Common myeloid progenitor, CD34-positive (primary cell): ENCODE measurements at places on chromosomes 1 and 21.

- no peak for DNase-seq
Measured at GRCh38 chr21:21156957-21157356, 158.7 kb downstream of the NCAM2 start.

- DNase-seq, result no peak
Measured at GRCh38 chr1:246181241-246181640, 325.8 kb downstream of the SMYD3 start.

- peak; percentile 33 for DNase-seq
Measured at GRCh38 chr1:167621780-167622313, 8.2 kb upstream of the RCSD1 start.

DNA sequence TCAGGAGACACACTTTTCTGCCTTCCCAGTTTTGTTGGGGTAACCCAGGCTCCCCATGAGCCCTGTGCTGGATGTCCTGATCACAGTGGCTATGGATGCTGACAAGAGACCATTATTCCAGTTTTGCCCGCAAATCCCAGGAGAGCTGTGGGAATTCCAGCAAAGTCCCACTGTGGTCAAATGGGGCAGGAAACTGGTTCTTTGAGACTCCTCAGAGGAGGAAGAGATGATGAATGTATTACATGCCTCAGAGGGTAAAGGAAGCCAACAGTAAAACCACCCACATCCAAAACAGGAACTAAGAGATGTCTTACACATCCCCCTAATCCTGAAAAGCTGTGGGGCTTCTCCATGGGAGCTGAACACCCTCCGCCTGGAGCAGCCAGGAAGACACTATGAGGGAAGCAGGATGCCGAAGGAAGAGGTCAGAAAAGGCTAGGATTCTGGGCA, 12.8 kb upstream of the MPZL1 start:
- peak; percentile 66 for DNase-seq

- DNase-seq, result no peak
Measured at GRCh38 chr21:43191521-43191920, 22.7 kb downstream of the CRYAA start.

- no peak for DNase-seq
Measured at GRCh38 chr1:97758541-97759057, 162.2 kb downstream of the DPYD start.

DNA sequence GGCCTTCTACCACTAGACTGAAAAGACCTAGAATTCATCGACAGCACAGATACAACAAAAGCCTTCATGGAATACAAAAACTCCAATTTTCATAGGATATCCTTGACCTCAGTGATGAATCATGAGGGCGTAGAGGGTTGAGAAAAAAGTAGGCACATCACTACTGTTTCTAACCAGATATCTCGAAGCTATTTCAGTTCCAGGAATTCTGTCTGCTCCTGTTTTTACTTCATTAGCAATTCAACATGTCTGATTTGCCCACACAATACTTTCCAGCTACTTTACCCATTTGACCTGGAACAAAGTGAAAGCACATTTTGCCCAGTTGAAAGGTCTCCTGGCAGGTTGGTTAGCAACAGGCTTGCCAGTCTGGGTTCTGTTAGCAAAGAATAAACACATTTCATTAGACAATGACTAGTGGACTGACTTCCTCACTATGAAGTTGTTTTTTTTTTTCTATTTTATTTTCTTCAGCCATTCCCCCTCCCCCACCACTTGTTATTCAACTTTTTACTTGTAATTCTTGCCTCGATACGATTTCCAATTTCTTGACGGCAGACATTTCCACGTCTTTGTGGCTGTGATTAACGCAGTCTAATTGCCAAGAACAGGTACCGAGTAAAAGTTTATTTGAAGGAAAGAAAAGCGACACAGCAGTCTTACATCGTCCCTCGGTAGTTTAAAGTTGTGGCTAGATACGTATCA, 4.0 kb upstream of the ZBTB18 start:
- peak; percentile 47 for DNase-seq

DNA sequence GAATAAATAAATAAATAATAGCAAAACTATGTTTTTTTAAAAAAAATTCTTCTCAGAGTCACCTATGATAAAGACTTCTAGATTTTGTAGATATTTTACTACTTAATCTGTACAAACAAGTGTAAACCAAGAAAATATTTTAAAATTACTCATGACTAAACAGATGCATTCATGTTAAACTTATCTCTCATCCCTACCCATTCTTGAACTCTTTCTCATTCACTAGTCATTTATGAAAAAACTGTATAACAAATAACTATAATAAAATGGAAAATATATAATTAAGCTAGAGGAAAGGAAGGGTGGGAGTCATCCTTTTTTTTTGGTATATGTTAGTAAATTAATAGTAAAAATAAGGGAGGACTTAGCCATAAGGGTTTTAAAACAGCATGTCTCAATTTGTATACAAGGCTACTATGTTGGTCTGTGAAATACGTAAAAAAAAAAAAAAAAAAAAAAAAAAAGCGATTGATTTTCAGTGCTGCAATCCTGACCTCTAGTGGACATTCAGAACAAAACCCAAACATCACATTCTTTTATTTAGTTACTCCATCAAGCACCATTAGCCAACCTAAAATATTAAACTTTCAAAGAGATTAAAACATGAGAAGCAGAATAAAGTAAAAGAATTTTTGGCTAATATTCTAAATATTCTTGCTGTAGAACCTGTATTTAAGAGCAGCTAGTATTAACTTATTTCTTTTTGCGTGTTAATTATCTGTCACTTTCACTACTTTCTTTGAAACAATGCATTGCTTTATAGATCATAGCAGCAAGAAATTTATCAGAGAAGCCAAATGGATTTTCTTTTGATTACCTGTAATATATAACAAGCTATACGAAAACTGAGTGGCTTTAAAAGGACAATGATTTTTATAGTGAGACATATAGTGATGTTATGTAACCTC, 255.8 kb upstream of the CACYBP start:
- DNase-seq, result peak; percentile 75

- no peak for DNase-seq
Measured at GRCh38 chr1:192119701-192120100, 38.6 kb upstream of the RGS18 start.

DNA sequence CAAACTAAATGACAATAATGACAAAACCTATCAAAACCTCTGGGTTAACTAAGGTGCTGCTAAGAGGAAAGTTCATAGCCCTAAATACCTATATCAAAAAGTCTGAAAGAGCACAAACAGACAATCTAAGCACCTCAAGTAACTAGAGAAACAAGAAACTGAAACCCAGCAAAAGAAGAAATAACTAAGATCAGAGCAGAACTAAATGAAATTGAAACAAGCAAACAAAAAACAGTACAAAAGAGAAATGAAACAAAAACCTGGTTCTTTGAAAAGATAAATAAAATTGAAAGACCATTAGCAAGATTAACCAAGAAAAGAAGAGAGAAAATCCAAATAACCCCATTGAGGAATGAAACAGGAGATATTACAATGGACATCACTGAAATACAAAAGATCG, 44.8 kb upstream of the KIAA0040 start:
- no peak for DNase-seq

DNA sequence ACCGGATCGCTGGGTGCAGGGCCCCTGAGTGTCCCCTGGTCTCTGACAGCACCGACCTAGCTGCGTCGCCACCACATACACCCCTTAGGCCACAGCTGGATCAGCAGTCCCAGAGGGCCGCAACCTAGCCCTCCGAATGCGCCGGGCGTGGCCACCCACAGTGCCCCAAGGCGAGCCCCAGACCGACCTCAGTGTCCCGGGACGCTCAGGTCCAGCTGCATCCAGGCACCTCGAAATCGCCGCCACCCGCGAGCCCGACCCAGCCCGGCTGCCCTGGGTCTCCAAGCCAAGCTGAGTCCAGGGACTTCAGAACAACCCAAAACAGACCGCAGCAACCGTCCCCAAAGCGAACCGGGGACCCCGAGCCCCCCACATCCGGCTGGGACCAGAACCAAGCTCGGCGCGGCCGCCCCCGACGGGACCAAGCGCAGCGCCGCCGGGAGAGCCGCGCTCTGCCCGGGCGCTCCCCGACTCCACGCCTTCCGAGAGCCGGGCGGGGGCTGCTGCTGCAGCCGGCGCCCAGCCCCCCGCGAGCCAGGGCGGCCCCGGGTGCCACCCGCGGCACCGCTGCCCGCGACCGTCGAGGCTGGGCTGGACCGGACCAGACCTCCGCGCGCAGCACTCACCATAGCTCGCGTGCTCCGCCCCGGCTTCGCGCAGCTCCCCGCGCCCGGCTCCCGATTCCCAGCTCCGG, 54.6 kb upstream of the ECE1 start:
- no peak for DNase-seq

GRCh38 chr1:71986160-71986559, 296.2 kb downstream of the NEGR1 start:
- no peak for DNase-seq

- DNase-seq, result no peak
Measured at GRCh38 chr1:44549510-44549909, 124.8 kb downstream of the TMEM53 start.

DNA sequence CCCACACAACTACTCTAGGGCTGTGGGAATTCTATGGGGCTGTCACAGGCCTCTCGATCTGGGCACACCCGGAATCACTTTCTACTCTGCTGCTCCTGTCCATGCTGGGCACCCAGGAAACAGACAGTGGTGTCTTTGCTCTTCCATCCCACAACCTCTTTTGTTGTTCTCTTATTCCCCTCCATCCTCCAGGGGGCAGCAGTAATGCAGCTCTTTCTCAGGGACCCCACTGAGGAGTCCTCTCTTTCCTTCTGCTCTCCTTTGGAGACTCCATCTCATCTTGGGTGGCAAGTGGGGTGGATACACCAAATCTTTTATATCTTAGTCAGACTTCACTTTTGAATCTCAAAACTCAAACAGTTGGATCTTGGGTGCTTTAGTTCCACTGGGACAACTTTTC, 206.3 kb downstream of the HS2ST1 start:
- DNase-seq, result peak; percentile 9

DNA sequence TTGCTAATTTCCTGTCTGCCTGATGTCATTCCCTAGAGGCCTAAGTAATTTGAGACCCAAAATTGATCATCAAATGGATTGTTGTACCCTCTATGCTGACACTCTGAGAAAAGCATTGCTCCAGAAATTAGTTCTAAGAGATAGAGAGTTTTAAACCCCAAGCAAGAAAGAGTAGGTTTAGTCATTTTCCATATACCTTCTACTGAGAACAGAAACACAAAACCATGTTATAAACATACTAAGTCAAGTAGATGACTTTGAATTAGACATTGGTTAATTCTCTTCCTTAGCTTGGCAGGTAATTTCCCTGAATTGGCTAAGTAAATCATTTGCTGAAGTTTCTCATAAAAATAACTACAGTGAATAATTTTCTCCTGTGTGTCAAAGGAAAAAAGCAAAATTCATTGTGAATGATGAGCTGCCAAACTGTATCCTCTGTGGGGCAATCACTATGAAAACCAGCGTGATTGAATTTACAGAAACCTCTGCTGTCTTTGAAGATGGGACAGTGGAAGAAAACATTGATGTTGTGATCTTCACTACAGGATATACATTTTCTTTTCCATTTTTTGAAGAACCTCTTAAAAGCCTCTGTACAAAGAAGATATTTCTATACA, 20.1 kb downstream of the FMO4 start:
- no peak for DNase-seq

DNA sequence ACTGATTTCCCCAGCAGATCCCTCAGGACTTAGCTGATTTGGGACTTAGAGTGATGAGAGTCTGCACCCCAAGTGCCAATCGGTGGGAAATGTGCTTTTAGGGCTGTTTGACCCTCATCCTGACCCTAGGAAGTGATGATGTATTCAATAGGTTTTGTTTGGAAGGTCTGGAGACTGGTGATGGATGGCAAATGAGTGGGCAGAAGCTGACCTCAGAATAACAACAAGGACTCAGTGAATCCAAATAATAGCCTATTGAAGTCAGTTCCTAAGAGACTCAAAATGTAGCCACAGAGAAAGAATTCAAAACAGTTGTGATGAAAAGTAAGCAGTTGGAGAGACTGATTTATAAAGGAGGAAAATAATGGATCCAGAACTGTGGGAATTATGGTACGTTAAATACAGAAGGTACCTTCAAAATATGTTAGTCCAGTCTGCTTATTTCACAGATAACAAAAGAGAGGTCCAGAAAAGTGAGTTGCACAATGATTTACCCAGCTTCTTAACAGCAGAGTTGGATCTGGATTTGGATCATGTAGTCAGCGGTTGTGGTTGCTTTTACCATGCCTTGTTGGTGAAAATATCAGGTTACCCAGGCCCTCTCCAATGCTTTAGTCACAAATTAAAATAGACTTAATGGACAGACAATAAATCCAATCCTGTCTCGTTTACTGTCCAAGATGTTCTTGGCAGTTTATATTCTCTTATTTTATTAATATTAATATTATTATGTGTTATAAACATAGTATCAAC, 123.0 kb upstream of the PTBP2 start:
- no peak for DNase-seq

GRCh38 chr1:88746916-88747315, 62.8 kb downstream of the PKN2 start:
- DNase-seq, result no peak

- DNase-seq, result no peak
Measured at GRCh38 chr1:160722726-160723125, 11.1 kb upstream of the CD48 start.

- no peak for DNase-seq
Measured at GRCh38 chr1:228314315-228314657, 92.3 kb downstream of the TRIM11 start.

- no peak for DNase-seq
Measured at GRCh38 chr1:184506481-184506880, 119.7 kb downstream of the C1orf21 start.

DNA sequence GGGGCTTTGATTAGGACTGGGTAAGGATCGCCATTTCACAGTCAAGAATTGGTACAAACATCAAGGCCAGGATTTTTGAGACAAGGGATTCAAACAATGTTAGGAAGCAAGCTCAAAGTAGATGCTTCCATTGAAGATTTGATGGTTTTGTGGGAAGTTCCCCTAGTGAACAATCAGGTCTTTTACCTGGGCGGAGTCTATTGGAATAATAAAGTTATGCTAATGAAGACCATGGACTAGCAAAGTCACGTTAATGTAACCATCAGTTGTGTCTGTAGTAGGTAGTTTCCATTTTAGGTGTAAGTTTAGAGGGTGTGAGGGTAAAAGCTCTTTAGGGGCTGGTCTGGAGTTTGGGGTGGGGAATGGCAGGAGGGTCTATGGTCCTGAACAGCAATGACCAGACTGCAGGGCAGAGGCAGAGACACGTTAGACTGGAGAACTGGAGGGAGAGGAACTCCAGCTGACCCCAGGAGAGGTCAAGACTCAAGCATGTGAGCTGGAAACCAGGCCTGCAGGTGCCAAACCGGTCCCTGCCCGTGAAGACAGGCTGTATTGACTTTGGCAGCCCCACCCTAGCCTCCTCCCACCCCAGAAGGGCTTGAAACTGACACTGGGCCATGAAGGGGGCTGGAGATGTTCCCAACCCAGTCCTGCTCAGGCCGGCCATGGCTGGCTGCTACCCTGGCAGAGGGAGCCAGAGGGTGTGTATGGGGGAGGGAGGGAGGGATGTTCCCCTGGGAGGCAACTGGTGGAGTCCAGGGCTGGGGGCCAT, 36.0 kb upstream of the GPR37L1 start:
- DNase-seq, result no peak

DNA sequence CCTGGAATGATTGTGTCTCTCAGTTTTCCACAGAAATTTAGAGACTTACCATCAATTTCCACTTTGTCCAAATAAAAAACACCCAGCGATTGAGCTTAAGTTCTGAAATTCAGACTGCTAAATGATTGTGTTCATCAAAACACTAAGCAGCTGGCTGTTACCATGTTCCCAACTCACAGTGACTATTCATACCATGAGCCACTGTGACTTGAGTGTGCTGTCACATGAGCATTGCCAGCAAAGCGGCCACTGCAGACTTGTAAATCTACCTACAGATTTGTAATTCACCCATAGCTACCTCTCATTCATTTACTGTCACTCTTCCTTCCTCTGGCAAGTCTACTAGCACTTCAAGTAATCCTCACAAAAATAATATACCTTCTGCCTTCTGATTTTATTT, 17.2 kb upstream of the PRKAB2 start:
- no peak for DNase-seq
